ENCODE measurements at places on chromosomes 1 and 21.

- peak; percentile 79 for DNase-seq
Observed at GRCh38 chr21:31580866-31581276, 78.6 kb upstream of the SOD1 start.

GRCh38 chr1:241600496-241600901 lies 39.7 kb downstream of the CHML start:
- no peak for DNase-seq

GRCh38 chr1:212561501-212561931 lies 47.0 kb upstream of the ATF3 start:
- DNase-seq = no peak

DNA sequence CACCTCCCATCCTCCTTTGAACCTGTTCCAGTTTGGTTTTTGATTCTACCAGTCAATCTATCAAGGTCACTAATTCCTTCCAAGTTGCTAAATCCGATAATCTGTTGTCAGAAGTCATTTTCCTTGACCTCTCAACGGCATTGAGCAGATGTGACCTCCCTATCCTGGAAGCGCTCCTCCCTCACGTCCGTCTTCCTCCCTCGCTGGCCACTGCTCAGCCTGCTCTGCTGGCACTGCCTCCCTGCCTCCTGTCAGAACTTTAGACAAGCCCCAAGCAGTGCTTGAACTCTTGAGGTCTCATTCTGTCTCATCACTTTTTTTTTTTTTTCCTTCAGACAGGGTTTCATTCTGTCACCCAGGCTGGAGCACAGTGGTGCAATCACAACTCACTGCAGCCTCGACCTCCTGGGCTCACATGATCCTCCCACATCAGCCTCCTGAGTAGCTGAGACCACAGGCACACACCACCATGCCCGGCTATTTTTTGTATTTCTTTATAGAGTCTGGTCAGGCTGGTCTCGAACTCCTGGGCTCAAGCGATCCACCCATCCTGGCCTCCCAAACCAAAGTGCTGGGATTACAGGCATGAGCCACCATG lies 4.4 kb upstream of the ACOT7 start:
- no peak for DNase-seq

DNA sequence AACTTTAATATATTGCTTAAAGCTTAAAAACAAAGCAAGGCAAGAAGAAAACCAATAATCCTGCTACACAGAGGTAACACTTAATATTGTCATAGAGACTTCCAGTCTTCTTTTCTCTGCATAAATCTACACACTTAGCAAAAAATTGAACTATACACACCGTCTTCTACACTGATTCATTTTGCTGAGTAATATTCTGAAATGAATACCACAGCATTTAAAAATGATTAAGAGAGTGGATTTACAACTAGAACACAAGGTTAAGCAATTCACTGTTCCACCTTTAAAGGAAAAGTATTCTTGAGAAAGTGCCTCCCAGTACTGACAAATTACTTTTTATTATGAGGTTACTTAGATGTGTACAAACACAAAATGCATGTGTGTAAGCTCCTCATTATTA lies 22.2 kb upstream of the ITPKB start:
- DNase-seq = no peak

- DNase-seq = peak; percentile 54
Observed at GRCh38 chr1:175725684-175726083, 17.7 kb downstream of the TNR start.

GRCh38 chr1:87980494-87980893 lies 651.8 kb downstream of the LMO4 start:
- DNase-seq = no peak

DNA sequence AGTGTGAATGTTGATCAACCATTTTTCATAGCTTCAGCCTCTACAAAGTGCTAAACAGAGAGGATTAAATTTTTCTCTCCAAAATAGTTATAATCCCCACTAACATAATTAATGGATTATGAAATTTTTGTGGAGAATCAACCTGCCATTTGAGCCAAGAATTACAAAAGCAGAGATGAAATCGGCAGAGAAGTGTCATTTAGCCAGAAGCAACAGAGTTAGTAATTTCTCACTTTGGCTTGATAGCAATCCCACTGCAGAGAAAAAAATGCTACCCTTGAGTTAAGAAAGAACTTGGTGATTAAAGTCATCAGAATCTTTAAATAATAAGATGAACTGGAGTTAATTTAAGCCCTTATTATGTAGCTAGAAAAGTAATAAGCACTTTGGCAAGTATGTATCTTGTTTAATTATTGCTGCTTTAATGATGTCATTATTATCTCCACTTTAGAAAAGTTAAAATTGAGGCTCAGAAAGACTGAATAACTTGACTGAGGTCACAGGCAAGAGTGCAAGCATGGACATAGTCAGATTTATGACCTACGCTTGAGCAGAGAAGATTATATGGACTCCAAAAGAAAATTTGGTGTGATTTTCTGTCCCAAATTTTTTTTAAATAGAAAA lies 37.3 kb downstream of the RGS4 start:
- no peak for DNase-seq

DNA sequence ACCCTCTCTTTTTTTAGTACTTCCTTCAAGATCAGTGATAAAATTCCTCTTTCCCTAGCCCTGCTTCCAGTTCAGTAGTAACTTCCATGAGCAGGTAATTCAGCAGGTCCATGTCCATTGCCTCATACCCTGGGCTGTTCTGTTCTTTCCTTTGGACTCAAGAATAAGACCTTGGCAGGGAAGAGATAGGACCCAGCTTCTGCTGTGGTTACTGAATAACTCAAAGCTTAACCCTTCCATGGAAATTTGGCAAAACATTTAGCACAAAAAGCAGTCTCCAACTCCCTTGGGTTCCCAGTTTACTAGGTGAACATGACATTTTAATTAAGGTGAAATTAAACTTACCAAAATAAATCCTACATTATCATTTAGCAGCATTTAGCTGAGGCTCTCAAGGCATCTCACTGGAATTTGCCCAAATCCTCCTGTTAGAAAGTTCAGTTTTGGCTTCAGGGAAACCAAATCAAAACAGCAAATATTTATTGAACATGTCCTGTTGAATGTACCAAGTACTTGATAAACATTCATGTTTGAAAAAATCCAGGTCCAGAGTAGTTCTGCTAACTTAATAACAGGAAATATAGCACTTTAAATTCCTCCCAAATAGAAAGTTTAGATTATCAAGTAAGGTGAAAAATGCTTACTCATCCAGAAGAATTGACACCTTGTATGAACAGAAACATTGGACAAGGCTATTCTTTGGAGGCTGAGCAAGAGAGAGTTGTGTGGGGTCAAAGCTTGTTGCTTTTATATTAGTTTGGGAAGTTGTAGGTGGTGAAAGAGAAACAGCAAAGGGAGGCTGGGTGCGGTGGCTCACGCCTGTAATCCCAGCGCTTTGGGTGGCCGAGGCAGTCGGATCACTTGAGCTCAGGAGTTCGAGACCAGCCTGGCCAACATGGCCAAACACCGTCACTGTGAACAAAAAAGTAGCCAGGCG lies 8.4 kb upstream of the SERPINC1 start:
- DNase-seq = no peak

DNA sequence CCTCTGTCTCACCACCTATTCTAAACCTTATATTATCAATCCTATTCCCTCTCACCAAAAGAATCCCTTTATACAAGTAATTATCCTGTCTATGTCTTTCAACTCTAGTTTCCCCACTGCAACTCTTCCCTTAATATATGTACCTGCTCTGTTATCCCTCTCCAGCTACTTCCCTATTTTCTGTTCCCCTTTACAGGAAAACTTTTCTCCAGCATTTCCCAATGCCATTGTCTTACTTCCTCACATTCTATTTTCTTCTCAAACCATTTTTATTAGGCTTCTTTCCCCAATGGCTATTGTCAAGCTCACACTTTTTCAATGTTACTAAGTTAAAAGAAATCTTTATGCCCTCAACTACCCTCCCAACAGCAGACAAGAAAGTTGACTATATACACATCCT lies 11.6 kb downstream of the DPYD start:
- no peak for DNase-seq

GRCh38 chr1:161706113-161706481 lies 932 bp upstream of the FCRLA start:
- no peak for DNase-seq

DNA sequence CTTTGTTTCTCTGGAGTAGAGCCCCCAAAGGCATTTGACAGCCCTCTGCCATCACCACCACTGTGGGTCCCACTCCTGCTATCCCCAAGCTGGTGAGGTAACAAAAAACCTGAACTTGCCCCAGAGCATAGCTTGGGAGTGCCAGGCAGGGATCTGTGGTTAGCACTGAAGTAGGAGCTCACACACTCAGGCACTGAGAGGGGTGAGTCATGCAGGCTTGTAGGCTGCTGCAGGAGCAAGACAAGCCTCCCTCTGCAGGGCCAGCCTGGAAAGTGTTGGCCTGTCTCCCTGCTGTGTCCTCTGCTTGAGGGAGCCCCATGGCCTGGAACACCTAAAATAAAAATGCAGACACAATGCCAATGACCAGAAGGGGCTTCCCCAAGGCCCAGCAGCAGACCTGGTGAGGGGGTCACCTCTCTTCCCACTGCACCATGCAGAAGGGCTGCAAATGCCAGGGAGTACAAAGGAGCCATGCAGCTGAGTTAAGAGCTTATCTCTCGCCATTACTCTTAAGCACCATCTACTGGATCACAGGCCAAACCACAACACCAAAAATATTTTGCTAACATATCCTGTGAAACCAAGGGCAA lies 108.9 kb upstream of the POGK start:
- DNase-seq = no peak

GRCh38 chr1:178931858-178932551 lies 61.1 kb upstream of the ANGPTL1 start:
- DNase-seq = no peak

GRCh38 chr1:35432231-35432630 lies 125.0 kb downstream of the KIAA0319L start:
- DNase-seq = no peak

DNA sequence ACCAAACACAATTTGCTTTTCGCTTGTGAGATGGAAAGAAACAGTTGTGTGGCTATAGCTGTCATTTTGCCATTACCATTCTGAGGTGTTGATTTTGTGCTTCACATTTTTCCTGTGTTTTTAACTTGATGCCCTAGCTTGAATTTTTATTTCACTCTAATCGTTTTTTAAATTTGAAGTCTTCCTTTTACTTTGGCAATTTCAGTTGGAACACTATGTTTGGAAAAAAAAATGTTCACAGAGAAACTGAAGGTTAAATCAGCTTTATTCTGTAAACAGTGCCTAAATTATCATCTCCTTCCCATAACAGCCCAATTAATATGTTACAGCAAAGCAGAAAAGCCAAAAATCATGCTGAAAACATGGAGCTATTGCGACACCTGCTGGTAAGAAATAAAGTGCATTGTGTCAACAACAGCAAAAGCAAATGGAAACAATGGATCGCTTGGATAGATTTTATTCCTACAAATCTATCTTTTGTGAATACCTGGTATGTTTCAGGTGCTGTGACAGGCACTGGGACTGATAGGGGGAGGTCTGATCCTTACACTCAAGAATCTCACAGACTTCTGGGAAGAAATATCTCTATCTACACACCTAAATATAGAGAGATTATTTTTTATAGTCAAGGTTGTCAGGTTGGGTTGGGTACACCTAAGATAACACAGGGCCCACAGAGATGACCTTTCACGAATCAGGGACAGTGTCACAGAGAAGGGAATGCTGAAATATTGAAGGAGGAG lies 16.2 kb upstream of the ERICH3 start:
- peak; percentile 57 for DNase-seq

- no peak for DNase-seq
Observed at GRCh38 chr1:171084870-171085269, 5.8 kb upstream of the FMO3 start.

- no peak for DNase-seq
Observed at GRCh38 chr1:9990944-9991343, 6.1 kb upstream of the RBP7 start.

- no peak for DNase-seq
Observed at GRCh38 chr1:221672239-221672645, 69.6 kb downstream of the DUSP10 start.

- DNase-seq = no peak
Observed at GRCh38 chr1:6545276-6546112, 8.8 kb downstream of the NOL9 start.

DNA sequence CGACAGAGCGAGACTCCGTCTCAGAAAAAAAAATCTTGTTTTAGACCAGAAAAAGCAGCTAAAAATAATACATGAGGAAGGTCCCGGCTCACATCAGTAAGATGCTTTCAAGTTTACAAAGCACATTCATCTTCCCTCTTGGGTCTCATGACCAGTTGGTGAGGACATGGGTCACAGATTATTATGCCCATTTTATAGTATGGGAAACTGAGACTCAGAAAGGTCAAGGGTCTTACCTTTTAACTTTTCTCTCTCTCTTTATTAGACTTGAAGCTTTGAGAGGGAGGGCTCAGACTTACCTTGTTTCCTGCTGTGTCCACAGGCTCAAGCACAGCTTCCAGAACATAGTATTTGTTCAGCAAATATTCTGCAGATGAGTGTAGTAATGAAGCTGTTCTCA lies 13.2 kb upstream of the RCC2 start:
- DNase-seq = no peak

- no peak for DNase-seq
Observed at GRCh38 chr1:235917267-235917811, 50.6 kb upstream of the LYST start.

DNA sequence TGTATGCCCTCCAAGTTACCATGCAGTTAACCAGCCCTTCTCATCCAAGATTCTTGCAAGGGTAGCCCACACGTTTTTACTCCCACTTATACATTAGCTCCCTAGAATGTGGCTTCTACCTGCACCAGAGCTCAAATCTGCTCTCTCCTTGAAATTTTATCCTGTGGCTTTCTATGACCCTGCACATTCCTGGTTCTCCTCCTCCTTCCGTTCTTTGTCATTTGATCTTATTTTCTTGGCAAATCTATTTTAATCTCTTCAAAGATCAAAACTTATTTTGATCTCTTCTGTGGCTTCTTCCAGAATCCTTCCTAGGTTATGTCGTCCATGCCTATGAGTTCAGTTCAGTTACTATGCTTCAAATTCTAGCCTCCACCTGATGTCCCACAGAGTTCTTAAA lies 115.6 kb upstream of the GUCA2B start:
- no peak for DNase-seq

DNA sequence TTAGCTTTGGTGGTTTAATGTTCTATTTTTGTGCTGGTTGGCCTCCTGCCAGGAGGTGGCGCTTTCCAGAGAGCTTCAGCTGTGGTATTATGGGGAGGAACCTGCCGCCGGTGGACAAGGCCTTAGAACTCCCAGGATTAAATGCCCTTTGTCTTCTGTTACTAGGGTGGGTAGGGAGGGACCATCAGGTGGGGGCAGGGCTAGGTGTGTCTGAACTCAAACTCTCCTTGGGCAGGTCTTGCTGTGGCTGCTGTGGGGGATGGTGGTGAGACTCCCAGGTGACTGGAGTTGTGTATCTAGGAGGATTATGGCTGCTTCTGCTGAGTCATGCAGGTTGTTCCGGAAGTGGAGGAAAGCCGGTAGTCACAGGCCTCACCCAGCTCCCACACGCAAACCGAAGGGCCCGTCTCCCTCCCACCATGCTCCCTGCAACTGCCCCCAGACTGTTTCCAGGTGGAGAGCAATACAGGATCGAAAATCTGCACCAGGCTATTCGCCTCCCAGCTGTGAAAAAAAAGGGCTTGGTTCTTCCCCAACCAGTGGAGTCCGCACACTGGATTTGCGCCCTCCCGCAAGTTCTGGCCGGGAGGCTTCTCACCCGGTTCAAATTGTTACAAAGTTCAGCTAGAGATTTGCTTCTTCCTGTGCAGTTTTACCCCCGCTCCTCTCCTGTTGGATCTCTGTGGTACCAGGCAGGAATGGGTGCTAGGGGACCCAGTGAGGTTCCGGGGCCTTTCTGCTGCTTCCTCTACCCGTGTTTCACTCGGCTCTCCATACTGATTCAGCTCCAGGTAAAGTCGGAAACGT lies 220.5 kb downstream of the CENPF start:
- DNase-seq = no peak

GRCh38 chr1:163197022-163197421 lies 5.7 kb downstream of the RGS5 start:
- DNase-seq = no peak

GRCh38 chr1:183702813-183703198 lies 49.7 kb upstream of the APOBEC4 start:
- no peak for DNase-seq

Measured in mesothelial cell of epicardium (in vitro differentiated cells).